ENCODE measurements at places on chromosomes 1 and 21.

DNA sequence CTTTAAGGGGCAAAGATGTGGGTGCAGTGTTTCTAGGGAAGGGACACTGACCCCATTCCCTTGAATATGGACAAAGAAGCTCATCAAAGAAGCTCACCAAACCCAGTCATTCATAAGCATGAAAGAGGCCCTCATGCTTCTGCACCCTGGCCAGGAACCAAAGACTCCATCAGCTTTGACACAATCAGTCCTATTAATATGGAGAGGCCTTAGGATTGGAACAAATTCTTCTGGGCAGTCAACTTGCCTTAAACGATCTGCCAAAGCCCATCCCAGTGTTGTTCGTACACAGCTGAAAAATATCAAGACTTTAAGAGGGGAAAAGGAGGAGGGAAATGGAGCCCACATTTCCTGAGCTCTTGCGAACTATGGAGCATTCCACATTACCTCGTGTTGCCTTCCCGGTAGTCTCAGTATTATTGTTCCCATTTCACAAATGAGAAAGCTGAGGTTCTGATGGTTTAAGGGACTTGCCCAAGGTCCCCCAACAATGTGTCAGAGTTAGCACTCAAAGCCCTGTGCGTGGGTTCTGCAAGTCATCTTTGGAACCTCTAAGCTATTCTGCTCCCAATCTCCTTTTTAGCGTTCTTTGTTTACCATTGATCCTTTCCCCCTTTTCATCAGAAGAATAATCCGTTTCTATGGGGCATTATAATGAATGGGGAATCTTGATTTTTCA, 161.9 kb downstream of the ZBTB18 start:
- DNase-seq, result no peak

DNA sequence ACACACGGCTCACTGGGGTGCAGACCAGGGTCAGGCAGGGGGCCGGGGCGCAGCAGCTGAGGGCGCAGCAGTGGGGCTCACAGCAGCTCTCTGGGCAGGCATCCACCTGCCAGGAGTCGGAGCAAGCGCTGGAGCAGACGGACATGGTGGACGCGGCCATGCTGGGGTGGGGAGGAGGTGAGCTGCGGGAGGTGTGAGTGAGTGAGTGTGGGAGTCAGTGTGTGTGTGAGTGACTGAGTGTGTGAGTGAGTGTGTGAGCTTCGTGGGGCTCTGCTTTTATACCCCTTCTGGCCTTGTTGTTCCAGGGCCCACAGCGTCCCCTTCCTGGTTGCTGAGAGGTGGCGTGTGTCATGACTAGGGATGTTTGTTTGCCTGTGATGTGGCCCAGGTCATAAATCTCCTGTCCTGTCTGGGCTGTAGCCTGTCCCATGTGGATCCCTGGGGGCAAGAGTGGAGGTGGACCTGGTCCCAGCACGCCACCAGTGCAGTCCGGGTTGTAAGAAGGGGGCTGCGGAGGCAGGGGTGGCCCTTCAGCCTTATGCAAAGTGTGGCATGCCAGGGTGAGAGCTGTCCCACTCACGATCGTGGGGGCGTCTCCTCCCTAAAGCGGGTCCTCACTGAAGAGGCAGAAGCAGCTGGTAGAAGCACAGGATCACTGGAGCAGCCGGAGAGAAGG, at the start of gene KRTAP10-1:
Gene KRTAP10-1, minus strand, starts transcription at position 205 of the 676 bp plus-strand sequence. Its CDS starts 45 bp downstream, at position 160.
- DNase-seq, result no peak

DNA sequence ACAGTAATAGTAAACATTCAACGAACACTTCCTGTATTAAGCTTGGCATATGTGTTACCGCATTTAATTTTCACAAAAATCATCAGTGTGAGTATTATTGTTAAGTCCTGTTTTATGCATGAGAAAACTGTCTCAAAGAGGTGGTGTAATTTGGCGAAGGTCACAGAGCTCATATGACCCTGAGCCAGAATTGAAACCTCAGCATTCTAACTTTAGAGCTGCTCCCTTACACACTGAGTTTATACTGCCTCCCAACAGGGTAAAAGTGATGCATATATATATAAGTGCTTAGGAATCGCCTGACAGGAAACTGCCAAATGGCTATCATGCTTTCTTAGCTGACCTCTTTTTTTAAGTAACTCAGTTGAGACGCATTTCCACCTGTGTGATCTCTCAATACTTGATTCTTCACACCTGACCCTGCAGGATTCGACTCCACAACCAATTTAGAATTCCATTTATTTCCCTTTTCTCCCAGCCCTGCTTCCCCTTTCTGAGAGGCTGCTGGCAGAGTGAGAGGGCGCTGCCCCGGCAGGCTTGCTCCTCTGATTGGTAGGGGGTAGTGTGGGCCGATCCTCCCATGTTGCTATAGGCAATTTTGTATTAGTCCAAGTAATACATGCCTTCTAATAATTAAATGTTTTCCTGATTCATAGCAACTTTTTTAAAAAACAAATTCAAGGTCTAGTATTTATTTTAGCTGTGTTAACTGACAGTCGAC, 40.5 kb downstream of the ZBTB40 start:
- no peak for DNase-seq

DNA sequence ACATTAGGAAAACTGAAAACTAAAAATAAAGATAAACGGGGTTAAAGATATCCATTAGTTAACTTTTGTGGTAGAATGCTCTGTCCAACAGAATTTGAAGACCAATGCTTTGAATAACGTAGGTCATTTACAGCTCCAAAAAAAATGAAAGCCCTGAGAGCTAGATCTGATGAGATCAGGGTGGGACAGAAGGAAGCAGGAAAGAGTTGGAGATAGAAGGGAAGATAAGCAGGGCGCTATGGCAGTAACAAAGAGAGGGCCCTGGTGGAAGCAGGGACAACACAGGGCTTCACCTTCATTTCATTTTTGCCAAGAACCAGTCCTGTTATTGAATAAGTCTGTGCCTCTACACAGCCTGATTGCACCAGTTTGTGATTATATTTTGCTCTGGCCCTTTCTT, 51.0 kb upstream of the RGS8 start:
- DNase-seq, result no peak

DNA sequence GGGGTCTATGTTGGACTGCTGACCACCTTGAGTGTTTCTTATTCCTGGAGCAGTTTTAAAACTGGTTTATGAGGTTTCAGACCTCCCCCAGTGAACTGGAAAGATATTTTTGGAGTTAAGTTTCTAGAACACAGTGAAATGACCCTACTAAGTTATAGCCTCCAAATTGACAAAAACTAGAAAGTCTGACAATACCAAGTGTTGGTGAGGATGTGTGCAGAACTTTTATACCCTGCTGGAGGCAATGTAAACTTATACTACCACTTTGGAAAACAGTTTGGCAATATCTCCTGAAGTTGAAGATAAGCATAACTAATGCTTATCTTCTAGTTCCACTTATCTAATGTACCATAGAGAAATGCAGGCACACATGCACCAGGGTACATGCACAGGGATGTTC, 10.4 kb downstream of the OLFML2B start:
- DNase-seq, result no peak

DNA sequence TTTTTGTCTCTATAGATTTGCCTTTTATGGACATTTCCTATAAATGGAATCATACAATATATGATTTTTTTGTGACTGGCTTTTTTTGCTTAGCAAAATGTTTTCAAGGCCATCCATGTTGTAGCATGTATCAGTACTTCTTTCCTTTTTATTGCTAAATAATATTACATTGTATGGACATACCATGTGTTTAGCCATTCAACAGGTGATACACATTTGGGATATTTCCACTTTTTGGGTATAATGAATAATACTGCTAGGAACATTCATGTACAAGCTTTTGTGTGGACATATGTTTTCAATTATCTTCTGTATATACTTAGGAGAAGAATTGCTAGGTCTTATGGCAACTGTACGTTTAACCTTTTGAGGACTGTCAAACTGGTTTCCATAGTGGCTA, 47.4 kb downstream of the RIMS3 start:
- no peak for DNase-seq

DNA sequence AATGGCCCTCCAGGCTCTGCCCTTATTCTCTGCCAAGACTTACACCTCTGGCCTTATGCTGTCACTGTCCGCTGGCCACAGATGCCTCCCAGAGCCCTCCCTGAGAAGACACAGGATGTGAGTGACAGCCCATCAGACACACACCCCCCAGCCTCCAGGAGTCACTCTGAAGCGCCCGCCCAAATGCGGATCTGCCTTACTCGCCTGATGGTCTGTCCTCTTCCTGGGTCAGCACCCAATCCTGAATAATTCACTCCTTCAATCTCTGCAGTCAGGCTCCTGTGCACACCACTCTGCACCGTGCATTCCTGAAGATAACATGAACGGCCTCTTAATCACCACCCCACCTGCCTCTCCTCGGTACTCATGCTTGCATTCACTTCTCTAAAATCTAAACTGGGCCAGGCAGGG, 14.7 kb downstream of the CLSTN1 start:
- DNase-seq, result no peak

GRCh38 chr1:78184460-78185072, 138.8 kb downstream of the GIPC2 start:
- no peak for DNase-seq

- no peak for DNase-seq
Observed at GRCh38 chr1:46801323-46802055, 2.6 kb downstream of the CYP4B1 start.

DNA sequence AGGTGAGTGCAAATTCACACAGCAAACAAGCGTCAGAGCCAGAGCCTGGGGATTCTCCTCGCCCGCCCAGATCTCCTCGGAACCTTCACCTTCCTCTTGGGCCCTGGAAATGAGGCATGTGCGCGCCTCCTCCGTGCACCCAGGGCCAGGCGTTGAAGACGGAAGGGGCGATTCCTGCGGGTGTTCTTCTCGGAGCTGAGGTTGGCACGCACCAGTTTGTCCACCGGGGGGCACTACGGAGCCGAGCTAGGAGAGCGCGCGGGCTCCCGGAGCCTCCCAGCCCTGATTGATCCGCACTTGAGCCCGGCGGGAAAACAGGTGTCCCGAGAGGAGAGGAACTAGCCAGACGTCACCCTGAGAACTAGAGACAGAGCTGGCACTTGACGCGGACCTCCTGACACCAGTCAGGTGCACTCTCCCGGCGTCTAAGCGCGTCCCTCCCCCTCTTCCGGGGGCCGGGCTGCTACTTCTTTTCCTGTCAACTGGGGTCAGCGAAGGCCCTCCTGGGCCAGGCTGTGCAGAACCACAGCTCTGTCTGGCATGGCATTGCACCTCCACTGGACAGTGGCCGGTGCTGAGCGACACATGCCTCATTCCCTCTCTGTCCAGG, 18.3 kb upstream of the SERINC2 start:
- peak; percentile 92 for DNase-seq

DNA sequence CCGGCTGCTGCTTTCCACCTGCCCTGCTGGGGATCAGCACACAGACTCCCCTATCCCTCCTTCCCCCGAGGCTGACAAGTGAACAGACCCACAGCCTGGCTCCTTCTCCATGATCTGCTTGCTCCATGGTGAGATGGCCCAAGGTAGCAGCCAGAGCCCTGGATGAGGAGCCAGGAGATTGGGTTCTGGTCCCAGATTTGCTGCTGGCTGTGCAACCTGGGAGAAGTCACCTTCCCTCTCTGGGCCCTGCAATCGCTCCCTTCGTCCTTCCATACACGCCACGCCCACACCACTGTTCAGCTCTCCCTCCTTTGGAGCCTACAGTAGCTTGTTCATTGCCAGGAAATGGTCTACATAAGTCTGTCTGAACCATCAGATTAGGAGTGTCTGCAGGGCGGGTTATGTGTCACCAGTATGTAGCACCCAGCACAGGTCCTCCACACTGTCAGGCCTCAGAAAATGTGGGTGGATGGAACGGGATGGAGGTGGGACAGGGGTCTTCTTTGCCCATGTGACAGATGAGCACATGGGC, 9.2 kb upstream of the EPHA8 start:
- DNase-seq, result no peak

- DNase-seq, result peak; percentile 86
Observed at GRCh38 chr1:94209425-94209824, 28.0 kb downstream of the ARHGAP29 start.

DNA sequence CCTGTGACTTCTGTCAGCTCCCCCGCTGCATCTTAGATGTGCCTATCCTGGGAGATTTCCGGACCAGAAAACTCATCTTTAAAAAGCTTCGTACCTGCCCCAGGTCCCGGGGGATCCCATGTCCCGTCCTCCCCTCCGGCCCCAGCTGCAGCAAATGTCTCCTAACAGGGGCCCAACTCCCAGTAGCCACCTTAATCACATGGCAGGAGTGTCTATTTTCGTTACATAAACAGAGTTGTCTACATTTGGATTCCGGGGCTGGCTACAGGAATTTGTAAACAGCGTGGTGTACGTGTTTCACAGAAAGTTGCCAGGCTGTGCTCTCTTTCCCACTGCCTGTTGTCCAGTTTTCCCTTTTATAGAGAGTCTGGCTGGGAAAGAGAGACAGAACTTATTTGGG, 17.9 kb upstream of the KCNE2 start:
- peak; percentile 26 for DNase-seq

- no peak for DNase-seq
Observed at GRCh38 chr1:232274236-232274855, 355.6 kb downstream of the SIPA1L2 start.

DNA sequence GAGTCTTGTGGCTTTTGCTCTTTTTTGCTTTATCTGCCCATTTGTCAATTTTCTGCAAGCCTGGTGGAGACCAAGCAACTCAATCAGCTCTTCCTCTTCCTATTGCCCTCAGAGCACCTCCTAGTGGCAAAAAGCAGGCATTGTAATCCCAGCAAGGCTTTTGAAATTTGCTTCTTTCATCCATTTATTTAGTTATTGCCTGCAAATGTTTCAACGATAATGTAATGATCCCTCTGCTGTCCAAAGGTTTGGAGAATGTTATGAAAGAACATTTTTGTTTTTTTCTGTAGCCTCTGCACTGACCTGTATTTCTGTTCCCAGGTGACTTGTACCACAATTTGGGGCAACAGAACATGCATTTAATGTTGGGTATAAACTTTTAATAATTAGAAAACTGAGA, 127.8 kb downstream of the GABPA start:
- DNase-seq, result peak; percentile 46

- DNase-seq, result no peak
Observed at GRCh38 chr1:10432910-10433700, 2.9 kb downstream of the CENPS start.

DNA sequence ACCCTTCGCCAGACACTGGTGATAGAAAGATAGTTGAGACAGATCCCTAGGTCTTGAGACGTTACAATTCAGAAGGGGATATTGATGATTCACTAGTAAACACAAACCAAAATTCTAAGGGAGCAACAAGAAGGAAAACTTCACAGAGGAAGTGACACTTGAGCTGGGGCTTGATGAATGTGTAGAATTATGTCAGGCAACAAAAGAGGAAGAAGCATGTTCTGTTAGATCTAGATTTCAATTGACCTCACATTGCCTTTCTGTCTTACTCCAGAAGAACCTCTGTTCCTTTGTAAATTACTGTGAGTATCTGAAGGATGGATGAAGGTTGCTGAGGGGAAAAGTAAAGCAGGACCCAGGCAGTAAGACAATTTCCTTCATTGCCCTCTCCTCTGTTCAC, 328.2 kb downstream of the KCTD3 start:
- DNase-seq, result no peak
